ENCODE measurements at places on chromosomes 5 and 9.

GRCh38 chr9:134908524-134909309, 9.0 kb downstream of the FCN1 start:
- no peak for DNase-seq

DNA sequence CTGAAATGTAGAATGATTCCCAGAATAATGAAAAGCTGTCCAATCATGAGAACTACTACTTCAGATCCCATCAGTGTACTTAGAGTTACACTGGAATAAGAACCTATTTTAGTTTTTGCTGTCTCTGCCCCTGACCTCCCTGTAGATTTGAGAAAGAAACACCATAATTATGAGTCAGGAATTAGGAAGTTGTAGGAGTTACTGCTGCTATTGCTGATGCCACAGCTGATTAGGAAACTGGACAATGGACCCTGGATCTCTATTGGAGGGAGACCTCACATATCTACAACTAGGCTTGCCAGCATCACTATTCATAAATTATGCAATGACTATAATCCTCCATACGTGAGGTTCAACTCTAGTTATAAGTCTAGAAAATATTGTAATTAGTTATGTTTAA, 48.8 kb upstream of the EDIL3 start:
- no peak for DNase-seq

DNA sequence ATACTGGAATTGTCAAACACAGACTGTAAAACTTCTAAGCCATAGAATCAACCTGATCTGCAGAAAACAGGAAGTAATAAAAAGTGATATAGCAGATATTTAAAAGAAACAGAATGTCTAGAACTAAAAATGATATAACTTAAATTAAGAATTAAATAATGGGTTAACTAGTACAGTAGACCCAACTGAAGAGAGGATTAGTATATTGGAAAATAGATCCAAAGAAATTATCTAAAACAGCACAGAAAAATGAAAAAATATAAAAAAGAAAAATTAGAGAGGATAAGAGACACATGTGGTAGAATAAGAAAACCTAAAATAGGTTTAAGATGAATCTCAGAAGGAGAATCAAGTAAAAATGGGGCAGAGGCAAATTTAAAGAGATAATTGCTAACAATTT, 219.9 kb downstream of the SEMA6A start:
- DNase-seq = no peak

DNA sequence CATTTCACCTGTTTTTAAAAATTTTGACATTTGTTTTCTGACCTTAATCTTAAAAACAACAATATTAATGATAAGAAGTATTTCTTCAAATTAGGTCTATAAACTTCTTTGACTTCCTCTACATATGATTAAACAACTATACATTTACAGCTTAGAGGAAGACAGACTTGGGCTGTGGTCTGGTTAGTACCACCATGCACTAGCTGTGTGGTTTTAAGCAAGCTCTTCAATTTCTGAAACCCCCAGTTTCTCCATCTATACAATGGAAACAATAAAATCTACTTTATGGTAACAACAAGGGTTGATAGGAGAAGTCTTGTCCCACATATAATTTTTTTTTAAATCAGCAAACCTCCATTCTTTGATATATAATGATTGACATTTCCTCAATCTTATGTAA, 15.7 kb downstream of the ANKDD1B start:
- DNase-seq = no peak

DNA sequence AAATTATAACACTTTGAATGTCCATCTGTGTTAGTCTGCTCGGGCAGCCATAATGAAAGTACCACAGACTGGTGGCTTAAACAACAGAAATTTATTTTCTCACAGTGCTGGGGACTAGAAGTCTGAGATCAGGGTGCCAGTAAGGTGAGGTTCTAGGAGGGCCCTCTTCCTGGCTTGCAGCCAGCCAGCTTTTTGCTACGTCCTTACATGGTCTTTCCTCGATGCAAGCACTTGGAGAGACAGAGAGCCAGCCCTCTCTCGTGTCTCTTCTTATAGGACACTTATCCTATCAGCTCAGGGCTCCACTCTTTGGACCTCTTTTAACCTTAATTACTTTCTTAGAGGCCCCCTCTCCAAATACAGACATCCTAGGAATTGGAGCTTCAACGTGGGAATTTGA, 351.8 kb downstream of the SPOCK1 start:
- no peak for DNase-seq

- DNase-seq = no peak
Measured at GRCh38 chr5:2317540-2317939, 433.9 kb downstream of the IRX2 start.

DNA sequence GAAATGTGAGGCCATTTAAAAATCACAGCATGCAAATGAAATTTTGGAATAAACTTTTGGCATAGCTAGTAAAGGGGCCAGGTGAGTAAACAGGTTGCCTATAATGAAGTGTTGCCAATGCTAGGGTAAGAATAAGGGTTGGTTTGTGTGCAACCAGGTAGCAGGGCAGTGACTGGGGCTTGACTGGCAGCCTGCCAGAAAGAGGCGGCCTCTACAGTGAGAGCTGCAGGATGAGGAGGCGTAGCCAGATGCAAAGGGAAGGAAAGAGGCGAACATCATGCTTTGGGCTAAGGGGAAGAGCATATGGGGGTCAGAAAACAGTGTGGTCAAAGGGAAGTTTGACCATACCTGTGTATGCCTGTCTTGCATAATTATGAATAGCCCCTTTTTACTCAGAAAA, 70.6 kb downstream of the MAST4 start:
- DNase-seq = no peak

GRCh38 chr5:76718381-76718832, 2.5 kb downstream of the F2R start:
- no peak for DNase-seq

GRCh38 chr9:13487936-13488335, 208.4 kb upstream of the MPDZ start:
- DNase-seq = no peak

GRCh38 chr5:119343766-119344165, 12.1 kb upstream of the TNFAIP8 start:
- no peak for DNase-seq
